Large intestine (tissue), 12 donors: ENCODE measurements at places on chromosomes 4 and X. TPM values are rescaled to one million over a fixed set of nuclear protein-coding genes. Genes with fewer than 3 reads are reported as not detected.

DNA sequence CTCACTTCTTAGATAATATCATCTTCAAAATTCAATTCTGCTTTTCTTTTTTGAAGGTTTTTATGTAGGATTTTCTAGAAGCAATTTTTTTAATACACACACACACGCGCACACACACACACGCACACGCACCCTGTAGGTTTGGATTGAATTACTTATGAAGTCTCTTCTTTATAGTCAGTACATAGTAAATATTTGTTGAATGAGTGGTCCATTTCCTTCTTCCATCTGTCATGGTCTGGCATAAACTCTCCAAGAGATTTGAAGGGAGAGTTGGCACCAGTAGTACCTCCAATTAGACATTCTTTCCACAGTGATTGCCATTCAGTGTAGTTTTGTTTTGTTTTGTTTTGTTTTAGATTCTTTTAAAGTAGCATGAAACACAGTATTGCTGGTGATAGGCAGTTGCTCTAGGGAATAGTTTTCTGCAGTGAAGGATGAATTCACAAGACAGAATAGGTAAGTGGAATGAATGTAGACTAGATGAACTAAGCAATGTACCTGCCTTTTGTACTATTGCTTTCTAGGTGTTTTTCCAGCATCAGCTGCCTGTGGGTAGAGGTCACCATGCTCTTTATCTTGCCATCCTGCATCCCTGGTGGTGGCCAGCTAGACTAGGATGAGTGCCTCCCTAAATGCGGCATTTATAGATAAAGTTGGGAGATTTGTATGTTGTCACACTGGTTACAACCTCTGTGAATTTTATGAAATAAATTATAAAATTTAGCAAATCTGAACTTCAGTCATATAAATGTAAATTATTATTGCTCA is 20.5 kb downstream of the PDLIM5 start:
- H3K27ac ChIP-seq = peak overlapping the region; percentile 7
- H3K27me3 ChIP-seq = no peaks in the 10 kb centered on the region
- H3K36me3 ChIP-seq = no peaks in the 10 kb centered on the region
- H3K4me1 ChIP-seq = peaks cover 12% of the 10 kb centered on the region
- DNase-seq = no peak

The TXK gene
- polyA plus RNA-seq = 4.9 TPM

DNA sequence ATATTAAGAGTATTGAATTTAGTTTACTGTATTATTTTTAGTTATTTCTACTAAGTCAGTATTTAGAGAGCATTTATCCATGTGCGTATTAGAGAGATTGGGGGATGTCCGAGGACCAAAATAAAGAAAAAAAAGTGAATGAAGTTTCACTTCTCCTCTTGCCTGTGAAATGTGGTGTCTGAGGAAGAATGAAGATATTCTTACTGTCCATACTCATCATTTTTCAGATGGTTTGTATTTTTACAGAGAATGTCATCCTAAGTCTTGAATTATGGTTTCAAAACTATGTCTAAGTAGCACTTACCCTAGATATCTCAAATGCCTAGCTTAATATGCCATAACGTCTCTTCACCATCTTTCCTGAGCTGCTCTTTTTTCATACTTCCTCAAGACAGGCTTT is 854.3 kb downstream of the C4orf33 start:
- no peak for DNase-seq
- H3K36me3 ChIP-seq = no peaks in the 10 kb centered on the region
- no peaks in the 10 kb centered on the region for H3K4me1 ChIP-seq
- H3K27me3 ChIP-seq = no peaks in the 10 kb centered on the region
- no peak overlapping the region for H3K4me3 ChIP-seq

GRCh38 chrX:12011075-12011474 is 127.2 kb upstream of the FRMPD4 start:
- H3K4me3 ChIP-seq = no peak overlapping the region
- no peak overlapping the region for H3K27ac ChIP-seq
- H3K4me1 ChIP-seq = no peaks in the 10 kb centered on the region
- H3K36me3 ChIP-seq = no peaks in the 10 kb centered on the region
- DNase-seq = no peak
- H3K27me3 ChIP-seq = no peaks in the 10 kb centered on the region

The EVC2 gene
- 1.3 TPM for polyA plus RNA-seq

The CT45A3 gene
- not detected for polyA plus RNA-seq

The CCNA2 gene
- polyA plus RNA-seq = 21.6 TPM

The PPM1K gene
- polyA plus RNA-seq = 9.4 TPM

The CYSLTR1 gene
- polyA plus RNA-seq = 2.1 TPM

DNA sequence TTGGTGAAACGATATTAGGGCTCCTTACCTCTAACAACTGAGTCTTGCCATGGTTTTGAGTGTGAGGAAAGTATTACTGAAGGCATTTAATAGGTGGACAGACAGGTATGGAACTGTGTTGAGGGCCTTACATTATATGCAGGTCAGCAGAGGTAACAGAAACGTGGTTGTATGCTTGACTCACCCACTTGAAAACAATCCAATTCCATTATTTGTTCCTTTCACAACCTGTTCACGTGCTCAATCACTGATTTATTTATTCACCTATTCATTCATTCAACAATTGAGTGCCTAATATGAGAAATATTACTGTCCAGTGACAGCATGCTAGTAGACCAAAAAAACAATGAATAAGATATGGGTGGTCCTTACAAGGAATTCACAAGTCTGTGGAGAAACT is 33.3 kb upstream of the PPARGC1A start:
- no peak overlapping the region for H3K4me3 ChIP-seq
- H3K27me3 ChIP-seq = no peaks in the 10 kb centered on the region
- H3K4me1 ChIP-seq = peaks cover 8% of the 10 kb centered on the region
- no peaks in the 10 kb centered on the region for H3K36me3 ChIP-seq
- DNase-seq = no peak

GRCh38 chrX:13082206-13083065 is 38.0 kb upstream of the FAM9C start:
- no peaks in the 10 kb centered on the region for H3K36me3 ChIP-seq
- no peak overlapping the region for H3K4me3 ChIP-seq
- no peaks in the 10 kb centered on the region for H3K27me3 ChIP-seq
- no peak for DNase-seq
- H3K4me1 ChIP-seq = peaks cover 26% of the 10 kb centered on the region

DNA sequence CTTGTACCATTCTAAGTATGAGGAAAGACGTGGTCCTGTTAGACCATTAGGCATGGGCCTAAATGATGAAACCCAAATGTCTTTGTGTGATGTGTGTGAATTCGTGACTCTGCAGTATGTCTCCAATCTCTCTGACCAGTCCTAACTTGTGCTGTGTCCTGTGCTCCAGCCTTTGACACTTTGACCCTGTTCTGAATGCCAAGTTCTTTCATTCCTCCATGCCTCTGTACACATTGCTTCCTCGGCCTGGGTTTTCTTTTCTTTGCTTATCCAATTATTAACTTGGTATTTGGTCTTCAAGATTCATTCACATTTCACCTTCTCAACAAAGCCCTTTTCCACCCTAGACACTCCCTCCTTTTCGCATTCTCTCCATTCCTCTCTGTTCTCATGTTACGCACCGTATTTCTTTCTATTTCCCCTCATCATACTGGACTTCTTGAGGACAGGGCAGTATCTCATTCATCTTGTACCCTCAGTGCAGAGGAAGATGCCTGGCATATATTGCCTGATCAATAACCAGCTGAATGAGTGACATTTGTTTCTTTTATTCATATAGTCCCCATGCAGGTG is 138.7 kb downstream of the F11 start:
- no peaks in the 10 kb centered on the region for H3K4me1 ChIP-seq
- H3K4me3 ChIP-seq = no peak overlapping the region
- H3K36me3 ChIP-seq = no peaks in the 10 kb centered on the region

DNA sequence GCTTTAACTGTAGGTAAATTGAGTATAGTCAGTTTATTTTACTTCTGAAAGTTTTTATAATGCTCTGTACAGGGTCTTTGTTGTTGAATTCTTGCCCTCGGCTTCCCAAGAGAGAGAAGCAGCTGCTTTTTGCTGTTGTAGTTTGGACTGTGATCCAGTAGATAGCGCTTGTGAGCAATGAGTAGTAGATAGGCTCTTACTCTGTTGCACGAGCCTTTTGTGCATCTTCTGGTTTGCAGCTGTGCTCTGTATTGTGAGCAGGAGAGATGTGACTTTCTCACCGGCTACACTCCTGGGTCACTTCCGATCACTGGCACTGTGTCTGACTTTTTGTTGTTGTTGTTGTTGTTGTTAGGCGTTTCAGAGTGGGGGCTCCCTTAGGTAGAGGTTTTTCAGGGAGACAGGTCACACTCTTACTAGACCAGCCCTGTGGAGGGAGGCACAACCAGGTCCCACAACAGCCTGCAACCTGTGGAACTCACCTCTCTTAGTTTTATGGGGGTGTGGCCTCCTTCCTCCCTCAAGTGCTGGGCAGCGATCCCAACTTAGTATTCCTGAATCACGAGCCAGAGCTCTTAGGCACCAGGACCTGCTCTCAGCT is 822.1 kb upstream of the GALNTL6 start:
- H3K27ac ChIP-seq = no peak overlapping the region
- H3K4me3 ChIP-seq = no peak overlapping the region
- no peaks in the 10 kb centered on the region for H3K27me3 ChIP-seq
- peak; percentile 16 for DNase-seq
- H3K36me3 ChIP-seq = no peaks in the 10 kb centered on the region

The ADRA2C gene
- polyA plus RNA-seq = 0.90 TPM

DNA sequence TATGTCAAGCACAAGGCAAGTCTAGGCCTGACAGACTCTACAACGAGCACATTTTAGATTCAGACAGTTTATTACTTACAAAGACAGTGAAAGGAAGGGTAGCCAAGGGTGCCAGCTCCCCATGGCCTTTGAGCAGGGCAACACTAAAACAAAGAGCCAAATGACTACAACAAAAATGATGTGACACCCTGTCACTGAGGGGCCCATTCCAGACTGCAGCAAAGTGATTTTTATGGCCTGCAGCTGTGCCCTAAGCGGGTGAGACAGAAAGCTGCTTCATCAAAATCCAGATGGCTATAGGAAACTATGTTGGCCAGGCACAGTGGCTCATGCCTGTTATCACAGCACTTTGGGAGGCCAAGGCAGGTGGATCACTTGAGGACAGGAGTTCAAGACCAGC is 13.4 kb upstream of the RP2 start:
- no peak overlapping the region for H3K4me3 ChIP-seq
- H3K27me3 ChIP-seq = no peaks in the 10 kb centered on the region
- H3K27ac ChIP-seq = no peak overlapping the region
- no peaks in the 10 kb centered on the region for H3K36me3 ChIP-seq

DNA sequence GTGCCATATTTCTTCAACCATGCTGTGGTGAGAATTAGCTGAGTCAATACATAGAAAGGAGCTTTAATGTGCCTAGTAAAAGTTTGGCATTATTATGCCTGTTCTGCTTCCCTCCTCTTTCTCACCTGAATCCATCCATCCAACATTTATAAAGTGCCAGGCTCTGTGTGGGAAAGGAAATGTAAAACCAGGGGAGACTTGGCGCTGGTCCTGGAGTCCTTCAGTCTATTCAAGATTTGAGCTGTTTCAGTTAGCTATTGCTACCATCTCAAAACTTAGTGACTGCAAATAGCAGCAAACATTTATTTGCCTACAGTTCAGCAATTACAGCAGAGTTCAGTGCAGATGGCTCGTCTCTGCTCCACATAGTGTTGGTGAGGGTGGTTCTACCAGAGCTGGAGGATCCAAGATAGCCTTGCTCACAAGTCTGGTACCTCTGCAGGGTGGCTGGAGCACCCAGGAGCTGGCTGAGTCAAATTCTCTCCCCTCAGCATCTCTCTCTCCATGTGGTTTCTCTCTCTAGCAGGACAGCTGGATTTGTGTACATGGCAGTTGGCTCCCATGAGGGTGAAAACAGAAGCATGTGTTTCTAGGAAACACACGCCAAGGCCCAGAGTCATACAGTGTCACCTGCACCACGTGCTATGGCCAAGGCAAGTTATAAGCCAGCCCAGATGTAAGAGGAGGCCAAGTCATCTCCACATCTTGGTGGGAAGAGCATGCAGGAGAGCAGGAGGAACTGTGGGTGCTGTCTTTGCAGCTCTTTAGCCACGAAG is 77.3 kb downstream of the FHDC1 start:
- H3K27me3 ChIP-seq = no peaks in the 10 kb centered on the region
- no peak overlapping the region for H3K4me3 ChIP-seq
- H3K36me3 ChIP-seq = no peaks in the 10 kb centered on the region
- DNase-seq = no peak

DNA sequence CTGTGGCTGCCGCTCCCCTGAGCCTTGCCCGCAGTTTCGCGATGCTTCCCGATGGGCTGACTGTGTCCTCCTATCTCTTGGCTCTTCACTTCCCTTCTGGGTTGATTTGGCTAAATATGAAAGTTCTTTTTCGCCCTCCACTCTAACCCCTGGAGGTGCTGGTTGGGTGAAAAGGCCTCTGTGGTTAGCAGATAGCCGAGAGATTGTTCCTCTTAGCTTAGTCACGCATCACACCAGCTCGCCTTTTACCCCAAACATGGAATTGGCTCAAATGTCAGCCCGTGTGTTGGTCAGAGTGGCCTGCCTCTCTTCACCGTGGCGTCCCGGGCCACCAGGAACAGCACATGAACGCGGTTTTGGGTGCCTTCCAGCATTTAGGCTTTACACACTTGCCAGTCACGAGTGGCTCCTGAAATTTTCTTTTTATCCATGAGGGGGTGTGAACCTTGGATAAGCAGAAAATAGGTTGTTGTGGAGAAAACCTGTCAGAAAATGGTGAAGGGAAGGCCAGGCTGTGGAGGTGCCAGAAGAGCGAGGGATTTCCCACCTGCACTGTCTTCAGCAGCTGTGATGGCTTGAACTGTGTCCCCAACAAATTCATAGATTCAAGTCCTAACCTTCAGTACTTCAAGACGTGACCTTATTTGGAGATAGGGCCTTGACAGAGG is 8.9 kb downstream of the CLCN4 start:
- H3K27ac ChIP-seq = no peak overlapping the region
- peaks cover 5% of the 10 kb centered on the region for H3K27me3 ChIP-seq
- no peaks in the 10 kb centered on the region for H3K36me3 ChIP-seq
- no peak for DNase-seq

The ZFYVE28 gene
- 7.4 TPM for polyA plus RNA-seq

GRCh38 chrX:118724775-118725174 is 2.6 kb upstream of the IL13RA1 start:
- peak overlapping the region; percentile 36 for H3K27ac ChIP-seq
- no peak overlapping the region for H3K4me3 ChIP-seq
- H3K4me1 ChIP-seq = peaks cover 18% of the 10 kb centered on the region

- peak overlapping the region; percentile 6 for H3K27ac ChIP-seq
- peaks cover 2% of the 10 kb centered on the region for H3K4me1 ChIP-seq
- DNase-seq = peak; percentile 8
- H3K36me3 ChIP-seq = peaks cover 3% of the 10 kb centered on the region
- H3K4me3 ChIP-seq = no peak overlapping the region
Measured at GRCh38 chr4:88938138-88938537, 118.8 kb downstream of the FAM13A start.
